ENCODE measurements at places on chromosomes 1 and 21. TPM values are rescaled to one million over a fixed set of nuclear protein-coding genes. Genes with fewer than 3 reads are reported as not detected.
A peak's percentile ranks its signal among the peaks of the same experiment; 100 is the strongest.

DNA sequence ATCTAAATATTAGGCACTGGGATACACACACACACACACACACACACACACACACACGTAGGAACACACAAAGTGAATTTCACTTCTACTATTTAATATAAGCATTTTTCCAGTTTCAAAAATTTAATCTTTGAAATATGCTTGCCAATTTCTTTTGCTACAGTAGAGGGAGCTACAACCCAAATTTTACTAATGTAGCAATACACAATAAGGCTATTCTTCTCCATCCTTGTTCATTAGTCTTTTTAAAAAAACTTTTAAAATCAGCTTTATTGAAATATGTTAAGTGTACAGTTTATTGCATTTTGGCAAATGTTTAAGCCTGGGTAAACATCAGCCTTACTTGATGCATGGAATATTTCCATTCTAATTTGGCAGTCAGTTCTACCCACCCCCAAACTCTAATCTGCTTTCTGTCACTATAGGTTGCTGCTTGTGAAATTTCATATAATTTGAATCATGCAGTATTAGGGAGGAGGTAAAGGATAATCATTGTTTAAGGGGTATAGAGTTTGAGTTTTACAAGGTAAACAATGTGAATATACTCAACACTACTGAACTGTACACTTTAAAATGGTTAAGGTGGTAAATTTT is 93.0 kb upstream of the TENT5C start:
- peak; percentile 21 for DNase-seq

- no peak for DNase-seq
These were observed 22.7 kb upstream of the HIVEP3 start for GRCh38 chr1:41941381-41941780.

Gene GJA9
- total RNA-seq, result not detected

GRCh38 chr1:246724731-246725095 is 504 bp downstream of the SCCPDH start:
- peak; percentile 36 for DNase-seq

GRCh38 chr1:52663716-52664115 is 30.7 kb downstream of the SHISAL2A start:
- DNase-seq, result peak; percentile 21

GRCh38 chr1:154198756-154199562 is 7.1 kb upstream of the TPM3 start:
- peak; percentile 75 for DNase-seq

DNA sequence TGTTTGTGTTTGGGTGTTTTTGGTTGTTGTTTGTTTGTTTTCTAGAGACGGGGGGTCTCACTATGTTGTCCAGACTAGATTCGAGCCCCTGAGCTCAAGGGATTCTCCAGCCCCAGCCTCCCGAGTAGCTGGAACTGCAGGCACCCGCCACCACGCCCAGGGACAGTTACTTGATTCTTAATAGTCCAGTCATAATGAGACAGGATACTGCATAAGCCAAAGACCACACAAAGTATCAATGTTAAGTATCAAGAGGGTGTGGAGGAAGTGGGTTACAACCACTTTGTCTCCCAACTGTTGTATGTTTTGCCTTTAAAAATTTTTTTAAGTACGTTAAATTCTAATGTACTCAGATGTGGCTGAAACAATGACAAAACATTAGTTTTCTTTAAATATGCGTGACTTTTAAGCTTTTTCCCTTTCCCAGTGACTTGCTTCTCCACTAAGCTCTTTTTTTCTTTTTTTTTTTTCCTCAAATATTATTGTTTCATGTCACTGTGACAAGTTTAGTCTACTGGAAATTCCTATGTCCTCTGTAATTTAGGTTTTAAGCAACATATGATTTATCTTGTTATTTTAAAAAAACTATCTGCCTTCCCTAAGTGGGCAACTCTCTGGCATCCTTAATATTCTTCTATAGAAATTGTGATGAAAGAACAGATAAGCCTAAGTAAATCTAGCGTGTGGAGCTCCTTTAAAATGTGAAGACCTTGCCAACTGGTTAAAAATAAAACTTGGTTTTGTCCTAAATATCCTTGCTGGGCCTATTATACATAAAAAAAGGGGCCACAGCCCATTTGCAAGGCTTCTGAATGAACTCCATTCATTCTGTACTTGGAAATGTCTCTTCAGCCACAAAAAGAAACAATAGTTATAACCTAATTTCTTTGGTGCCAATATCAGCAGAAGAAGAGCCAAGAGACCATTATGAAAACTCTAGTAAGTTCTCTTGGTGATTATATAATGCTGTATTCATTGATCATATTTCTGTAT is 56.2 kb upstream of the DPH5 start:
- DNase-seq, result no peak

DNA sequence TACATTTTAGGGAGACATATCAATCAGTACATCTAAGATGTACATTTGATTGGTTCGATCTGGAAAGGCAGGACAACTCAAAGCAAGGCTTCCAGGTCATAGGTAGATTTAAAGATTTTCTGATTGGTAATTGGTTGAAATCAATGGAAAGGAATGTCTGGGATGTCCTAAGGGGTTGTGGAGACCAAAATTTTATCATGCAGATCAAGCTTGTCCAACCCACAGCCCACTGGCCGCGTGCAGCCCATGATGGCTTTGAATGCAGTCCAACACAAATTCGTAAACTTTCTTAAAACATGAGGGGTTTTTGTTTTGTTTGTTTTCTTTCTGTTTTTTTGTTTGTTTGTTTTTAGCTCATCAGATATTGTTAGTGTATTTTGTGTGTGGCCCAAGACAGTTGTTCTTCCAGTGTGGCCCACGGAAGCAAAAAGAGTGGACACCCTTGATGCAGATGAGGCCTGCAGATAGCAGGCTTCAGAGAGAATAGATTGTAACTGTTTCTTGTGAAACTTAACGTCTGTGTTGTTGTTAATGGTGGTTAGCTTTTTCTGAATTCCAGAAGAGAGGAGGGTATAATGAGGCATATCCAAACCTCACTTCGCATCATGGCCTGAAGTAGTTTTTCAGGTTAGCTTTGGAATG is 3.1 kb downstream of the IFNAR1 start:
- DNase-seq, result no peak

Gene OLFML2B
- 0.11 TPM for total RNA-seq

Gene S100A7
- total RNA-seq, result not detected

DNA sequence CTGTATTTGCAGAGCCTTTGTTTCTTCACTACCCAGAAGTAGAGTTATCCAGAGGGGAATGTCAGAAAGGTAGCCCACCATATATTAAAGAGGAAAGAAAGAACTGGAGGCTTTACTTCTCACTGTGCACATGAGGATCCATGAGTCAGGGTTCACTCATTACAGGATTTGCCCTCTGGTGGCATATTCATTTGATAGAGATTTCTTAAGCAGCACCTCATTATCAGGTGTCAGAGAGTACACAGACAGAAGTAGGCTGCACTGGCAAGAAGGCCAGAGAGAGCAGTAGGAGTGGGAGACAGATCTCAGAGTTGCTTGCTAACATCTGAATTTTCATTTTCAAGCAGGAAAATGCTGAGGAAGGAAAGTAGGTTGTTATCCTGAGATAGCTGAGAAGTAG is 123.8 kb downstream of the PIK3R3 start:
- no peak for DNase-seq

GRCh38 chr1:6880951-6881690 is 95.9 kb downstream of the CAMTA1 start:
- no peak for DNase-seq

- no peak for DNase-seq
These were observed 75.5 kb downstream of the VAV3 start for GRCh38 chr1:107889524-107889923.

DNA sequence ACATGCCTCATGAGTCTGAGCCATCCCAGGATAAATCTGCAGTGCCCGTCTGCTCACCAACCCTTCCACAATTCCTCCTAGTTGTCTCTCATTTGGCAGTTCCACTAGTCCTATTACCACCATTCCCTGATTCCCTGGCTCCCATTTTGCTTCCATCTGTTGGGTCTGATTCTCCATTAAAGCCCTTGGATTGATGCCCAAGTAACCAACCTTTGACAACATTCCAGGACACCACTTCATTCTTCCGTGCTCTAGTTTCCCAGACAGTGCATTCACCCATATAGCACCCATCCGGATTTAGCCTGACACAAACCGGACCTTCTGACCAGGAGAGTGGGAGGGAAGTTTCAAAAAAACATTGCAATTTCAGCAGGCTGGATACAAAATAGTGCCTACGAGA is 189.4 kb upstream of the PALMD start:
- no peak for DNase-seq

Gene FNBP1L
- total RNA-seq, result 13.8 TPM

DNA sequence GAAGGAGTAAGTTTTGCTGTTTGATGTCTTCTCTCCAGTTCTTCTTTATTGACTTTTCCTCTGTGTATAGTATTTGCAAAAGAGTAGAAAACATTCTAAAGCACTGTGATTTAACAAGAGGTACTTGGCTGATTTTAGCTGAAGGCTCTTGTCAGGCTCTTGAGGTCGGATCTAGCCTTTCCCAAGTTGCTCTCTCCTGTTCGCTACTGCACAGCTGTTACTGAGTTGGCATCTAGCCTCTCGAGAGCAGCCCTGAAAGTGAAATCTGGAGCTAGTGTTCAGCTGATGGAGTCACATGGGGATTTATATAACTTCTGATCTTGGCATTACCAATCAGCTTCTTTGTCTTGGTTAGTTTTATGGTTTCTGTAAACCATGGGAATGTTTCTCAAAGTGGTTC is 193.1 kb downstream of the RYR2 start:
- peak; percentile 80 for DNase-seq

DNA sequence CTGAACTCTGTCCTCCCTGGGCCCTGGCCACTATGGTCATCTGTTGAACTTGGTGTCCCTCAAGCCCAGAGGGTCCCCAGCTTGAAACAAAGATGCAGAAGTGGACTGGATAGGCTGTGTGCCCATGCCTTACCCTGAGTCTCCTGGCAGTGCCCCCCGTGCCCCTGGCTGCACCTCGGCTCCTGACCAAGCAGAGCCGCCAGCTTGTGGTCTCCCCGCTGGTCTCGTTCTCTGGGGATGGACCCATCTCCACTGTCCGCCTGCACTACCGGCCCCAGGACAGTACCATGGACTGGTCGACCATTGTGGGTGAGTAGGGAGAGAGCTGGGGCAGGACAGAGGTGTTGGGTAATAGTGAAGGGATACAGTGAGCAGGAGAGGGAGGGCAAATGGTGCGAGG is 10.7 kb downstream of the TIE1 start:
- DNase-seq, result no peak

GRCh38 chr1:87513255-87513654 is 184.6 kb downstream of the LMO4 start:
- peak; percentile 16 for DNase-seq

- no peak for DNase-seq
These were observed 23.6 kb downstream of the ZBTB18 start for GRCh38 chr1:244074559-244075171.

Gene OPRD1
- total RNA-seq, result 0.60 TPM

Gene VHLL
- 0.98 TPM for total RNA-seq

- DNase-seq, result peak; percentile 82
These were observed 36.0 kb upstream of the DISC1 start for GRCh38 chr1:231590453-231591198.

GRCh38 chr1:6208723-6209660 is 3.1 kb downstream of the RNF207 start:
- DNase-seq, result peak; percentile 66

- no peak for DNase-seq
These were observed 24.6 kb downstream of the UBE4B start for GRCh38 chr1:10057343-10057742.

Gene ST6GALNAC5
- total RNA-seq, result 4.0 TPM

GRCh38 chr1:162292422-162292849 is 84.2 kb downstream of the SPATA46 start:
- peak; percentile 36 for DNase-seq

DNA sequence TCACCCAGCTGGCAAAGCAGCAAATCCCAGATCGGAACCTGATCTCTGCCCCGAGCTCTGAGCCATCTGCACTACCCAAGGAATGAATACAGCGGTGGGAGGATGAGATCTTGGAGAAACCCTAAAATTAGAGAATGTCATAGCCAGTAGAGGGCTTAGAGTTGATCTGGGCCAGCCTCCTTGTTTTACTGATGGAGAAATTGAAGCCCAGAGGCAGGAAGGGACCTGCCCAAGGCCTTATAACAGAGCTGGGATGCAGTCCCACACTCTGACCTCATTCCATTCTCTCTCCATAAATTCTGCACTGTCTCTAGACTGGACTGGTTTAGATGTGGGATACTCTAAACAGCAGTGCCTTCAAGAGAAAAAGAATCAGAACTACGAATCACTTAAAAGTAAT is 4.8 kb upstream of the SFN start:
- DNase-seq, result no peak

- peak; percentile 74 for DNase-seq
These were observed 104.7 kb downstream of the CAMTA1 start for GRCh38 chr1:6889875-6890480.

DNA sequence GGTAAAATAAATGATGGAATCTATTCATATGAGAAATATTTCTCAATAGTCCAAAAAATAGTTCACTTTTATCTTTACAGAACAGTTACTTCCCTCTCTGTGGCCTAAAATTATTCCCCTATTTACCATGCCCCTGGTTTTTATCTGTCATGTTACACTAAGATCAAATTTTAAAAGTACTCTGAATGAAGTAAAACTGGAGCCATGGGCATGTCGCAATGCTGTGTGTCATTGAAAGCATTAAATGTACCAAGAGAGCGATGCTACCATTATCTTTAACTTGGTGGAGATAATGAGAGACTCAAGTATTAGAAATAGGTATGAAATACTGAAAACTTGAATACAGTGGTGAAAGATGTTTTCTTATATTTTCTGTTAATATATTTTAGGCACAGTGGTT is 146.2 kb downstream of the KCNT2 start:
- no peak for DNase-seq

DNA sequence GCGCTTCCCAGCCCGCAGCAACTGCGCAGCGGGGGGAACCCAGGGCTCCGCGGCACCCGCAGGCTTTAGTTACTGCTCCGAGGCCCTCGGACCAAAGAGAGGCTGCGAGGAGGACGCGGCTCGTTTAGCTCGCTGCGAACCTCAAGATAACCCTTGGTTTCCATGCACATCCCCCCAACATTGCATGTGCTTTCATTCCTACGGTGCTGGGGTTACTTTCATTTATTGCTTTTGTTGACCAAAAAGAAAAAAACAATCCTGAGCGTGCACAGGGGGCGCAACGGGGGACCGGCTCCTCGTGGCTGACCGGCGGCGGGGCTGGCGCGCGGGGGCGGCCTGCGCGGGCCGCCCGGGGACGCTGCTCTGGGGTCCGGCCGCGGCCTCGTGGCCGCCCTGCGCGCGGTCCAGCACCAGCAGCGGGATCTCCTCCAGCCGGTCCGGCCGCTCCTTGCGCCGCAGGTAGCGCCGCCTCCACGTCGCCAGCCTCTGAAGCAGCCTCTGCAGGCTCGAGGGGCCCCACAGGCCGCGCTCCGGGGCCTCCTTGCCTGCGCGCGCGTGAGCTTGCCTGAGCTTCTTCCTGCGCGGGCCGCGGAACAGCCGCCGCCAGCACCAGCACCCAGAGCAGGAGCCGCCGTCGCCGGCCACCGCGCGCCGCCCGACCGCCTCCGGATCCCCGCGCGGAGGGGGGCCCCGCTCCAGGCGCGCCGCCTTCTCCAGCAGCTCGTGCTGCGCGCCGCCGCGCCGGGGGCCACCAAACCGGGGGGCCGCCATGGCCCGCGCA is 77.4 kb downstream of the DESI2 start:
- peak; percentile 45 for DNase-seq

Gene OSCP1
- 16.9 TPM for total RNA-seq

Gene SLFNL1
- total RNA-seq, result 3.0 TPM

Data from cardiac muscle cell (in vitro differentiated cells and primary cell).